Esophagus squamous epithelium (tissue), 5 donors: ENCODE measurements at places on chromosomes 16 and 17. TPM values are rescaled to one million over a fixed set of nuclear protein-coding genes. Genes with fewer than 3 reads are reported as not detected.

Gene ZBTB4
- total RNA-seq: 13.4 TPM

DNA sequence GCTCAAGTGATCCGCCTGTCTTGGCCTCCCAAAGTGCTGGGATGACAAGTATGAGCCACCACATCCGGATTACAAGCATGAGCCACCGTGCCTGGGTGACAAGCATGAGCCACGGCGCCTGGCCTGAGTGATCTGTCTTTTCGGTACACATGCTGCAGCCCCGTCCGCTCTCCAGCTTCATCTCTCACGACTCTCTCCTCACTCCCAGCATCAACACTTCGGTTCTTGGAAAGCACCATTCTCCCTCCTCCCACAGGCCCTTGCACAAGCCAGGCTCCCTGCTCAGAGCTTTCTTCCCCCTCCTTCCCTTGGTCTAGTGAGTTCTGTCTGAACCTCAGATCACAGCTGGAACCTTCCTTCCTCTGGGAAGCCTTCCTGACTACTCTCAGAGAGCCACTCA is 6.5 kb upstream of the NCBP3 start:
- no peak overlapping the region for H3K4me3 ChIP-seq
- no peaks in the 10 kb centered on the region for H3K4me1 ChIP-seq
- H3K27me3 ChIP-seq: peaks cover 8% of the 10 kb centered on the region
- H3K36me3 ChIP-seq: no peaks in the 10 kb centered on the region
- no peak overlapping the region for H3K27ac ChIP-seq
- no peak for DNase-seq

DNA sequence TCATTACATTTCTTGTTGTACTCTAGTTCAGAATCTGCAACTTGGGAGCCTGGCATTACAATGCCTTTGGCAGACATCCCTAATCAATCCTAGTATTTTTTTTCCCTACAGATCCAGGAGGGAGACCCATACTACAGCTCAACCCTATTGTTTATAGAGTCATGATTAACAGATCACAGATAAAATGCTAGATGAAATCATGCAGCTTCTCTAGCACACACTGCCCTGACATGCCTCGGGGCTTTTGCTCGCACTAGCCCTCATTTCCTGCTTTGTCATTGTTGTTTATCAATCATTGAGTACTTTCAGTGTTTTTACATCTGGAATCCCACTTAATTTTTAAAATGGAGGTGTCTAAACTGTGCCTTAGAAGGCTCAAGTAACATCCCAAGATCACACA is 412.5 kb downstream of the CA10 start:
- H3K27me3 ChIP-seq: no peaks in the 10 kb centered on the region
- no peak for DNase-seq
- H3K36me3 ChIP-seq: no peaks in the 10 kb centered on the region
- no peak overlapping the region for H3K4me3 ChIP-seq
- H3K27ac ChIP-seq: no peak overlapping the region

GRCh38 chr16:85395913-85396878 is 216.9 kb upstream of the GSE1 start:
- H3K4me3 ChIP-seq: no peak overlapping the region
- H3K36me3 ChIP-seq: no peaks in the 10 kb centered on the region
- H3K27me3 ChIP-seq: no peaks in the 10 kb centered on the region

- no peaks in the 10 kb centered on the region for H3K27me3 ChIP-seq
- DNase-seq: no peak
- H3K36me3 ChIP-seq: no peaks in the 10 kb centered on the region
- H3K27ac ChIP-seq: no peak overlapping the region
Measured at GRCh38 chr16:17205279-17206211, 265.2 kb downstream of the XYLT1 start.

DNA sequence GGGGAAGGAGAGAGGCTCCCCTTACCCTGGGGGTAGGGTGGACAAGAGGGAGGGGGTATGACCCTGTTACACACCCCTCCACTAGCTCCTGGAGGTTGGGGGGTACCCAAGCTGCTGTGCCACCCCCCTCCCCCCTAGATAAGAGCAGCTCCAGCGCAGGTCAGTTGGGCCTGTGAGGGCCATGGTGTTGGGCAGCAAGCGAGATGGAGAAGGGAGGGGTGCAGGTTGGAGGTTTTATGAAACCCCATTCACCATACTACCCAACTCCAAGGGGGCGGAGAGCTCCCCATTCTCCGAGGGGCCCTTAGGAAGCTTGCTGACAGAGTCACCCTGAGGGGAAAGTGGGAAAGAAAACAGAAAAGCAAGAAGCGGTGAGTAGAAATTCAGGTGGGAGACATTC is 1.7 kb upstream of the SOX15 start:
- H3K4me3 ChIP-seq: no peak overlapping the region
- peaks cover 39% of the 10 kb centered on the region for H3K36me3 ChIP-seq
- DNase-seq: no peak
- H3K27ac ChIP-seq: peak overlapping the region; percentile 96
- peaks cover 19% of the 10 kb centered on the region for H3K4me1 ChIP-seq

Gene KRTAP4-3
- not detected for total RNA-seq

Gene CSH1
- not detected for total RNA-seq

GRCh38 chr17:17935321-17936271 is 36.6 kb downstream of the TOM1L2 start:
- DNase-seq: no peak
- H3K4me1 ChIP-seq: peaks cover 43% of the 10 kb centered on the region
- H3K27me3 ChIP-seq: no peaks in the 10 kb centered on the region

GRCh38 chr16:27390151-27390550 is 11.8 kb upstream of the IL21R start:
- H3K4me3 ChIP-seq: no peak overlapping the region
- no peaks in the 10 kb centered on the region for H3K27me3 ChIP-seq
- H3K27ac ChIP-seq: no peak overlapping the region
- no peaks in the 10 kb centered on the region for H3K36me3 ChIP-seq
- H3K4me1 ChIP-seq: no peaks in the 10 kb centered on the region
- DNase-seq: no peak

DNA sequence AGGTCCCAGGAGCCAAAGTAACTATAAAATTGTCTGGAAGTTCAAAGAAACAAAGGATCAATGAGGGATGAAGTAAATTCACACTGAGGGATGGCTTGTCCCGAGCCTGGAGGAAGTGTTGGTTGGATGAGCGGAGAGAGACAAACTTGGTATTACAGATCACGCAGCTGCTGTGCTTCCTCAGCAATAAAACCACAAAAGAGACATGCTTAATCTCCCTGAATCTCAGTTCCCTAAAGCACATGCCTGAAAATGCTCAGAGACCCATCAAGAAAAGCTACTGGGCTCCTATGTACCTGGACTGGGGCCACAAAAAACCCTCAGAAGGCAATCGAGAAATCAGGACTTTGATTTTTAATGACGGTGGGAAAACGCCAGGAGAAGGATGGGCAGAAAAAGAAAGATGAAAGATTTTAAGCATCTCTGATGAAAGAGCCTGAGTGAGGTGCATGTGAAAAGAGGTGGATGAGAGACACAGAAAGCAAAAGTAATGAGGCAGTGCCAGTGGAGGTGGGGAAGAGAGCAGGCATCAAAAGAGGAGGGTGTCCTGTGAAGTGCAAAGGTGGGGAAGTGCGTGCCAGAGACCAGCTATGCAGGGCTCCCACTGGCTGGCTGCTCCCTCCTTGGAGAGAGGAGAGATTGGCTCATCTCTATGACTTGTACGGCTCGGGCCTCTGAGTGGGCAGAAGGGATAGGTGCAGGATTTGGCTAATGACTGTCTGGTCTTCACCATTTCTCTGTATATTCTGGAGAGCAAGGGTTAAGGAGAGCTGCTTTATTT is 143.7 kb downstream of the ABCC12 start:
- no peaks in the 10 kb centered on the region for H3K36me3 ChIP-seq
- H3K27ac ChIP-seq: no peak overlapping the region
- H3K4me3 ChIP-seq: no peak overlapping the region
- H3K4me1 ChIP-seq: no peaks in the 10 kb centered on the region
- no peaks in the 10 kb centered on the region for H3K27me3 ChIP-seq

- DNase-seq: no peak
- H3K36me3 ChIP-seq: no peaks in the 10 kb centered on the region
- H3K27me3 ChIP-seq: no peaks in the 10 kb centered on the region
- H3K27ac ChIP-seq: no peak overlapping the region
Measured at GRCh38 chr17:7363311-7363710, 8.4 kb downstream of the TMEM95 start.

- H3K27me3 ChIP-seq: no peaks in the 10 kb centered on the region
- no peaks in the 10 kb centered on the region for H3K4me1 ChIP-seq
- H3K36me3 ChIP-seq: no peaks in the 10 kb centered on the region
- H3K4me3 ChIP-seq: no peak overlapping the region
Measured at GRCh38 chr16:72195609-72196008, 23.7 kb upstream of the PMFBP1 start.

- no peaks in the 10 kb centered on the region for H3K27me3 ChIP-seq
- peaks cover 8% of the 10 kb centered on the region for H3K36me3 ChIP-seq
- no peak overlapping the region for H3K27ac ChIP-seq
- H3K4me1 ChIP-seq: peaks cover 32% of the 10 kb centered on the region
Measured at GRCh38 chr16:69119536-69119935, 12.9 kb downstream of the CHTF8 start.

GRCh38 chr17:80402959-80403358 is 12.0 kb upstream of the ENDOV start:
- H3K36me3 ChIP-seq: no peaks in the 10 kb centered on the region
- no peak overlapping the region for H3K4me3 ChIP-seq
- no peaks in the 10 kb centered on the region for H3K27me3 ChIP-seq
- H3K4me1 ChIP-seq: no peaks in the 10 kb centered on the region
- DNase-seq: no peak

Gene CSH2
- total RNA-seq: not detected

DNA sequence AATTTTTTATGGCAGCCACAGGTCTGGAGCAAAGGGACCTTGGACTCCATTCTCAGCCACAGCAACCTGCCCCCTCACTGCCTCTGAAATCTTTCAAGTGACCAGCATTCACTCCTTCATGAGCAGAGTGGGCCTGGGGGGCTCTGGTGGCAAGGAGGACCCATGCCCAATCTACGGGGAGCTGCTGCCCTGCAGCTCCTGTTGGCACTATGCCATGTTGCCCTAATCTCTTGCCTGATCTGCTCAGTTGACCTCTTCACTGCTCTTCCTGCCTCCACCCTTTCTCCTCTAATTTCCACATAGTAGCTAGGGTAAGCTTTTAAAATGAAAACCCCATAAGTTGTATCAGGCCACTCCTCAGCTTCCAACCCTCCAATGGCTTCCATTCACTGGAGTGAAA is 2.9 kb upstream of the PRKCB start:
- no peak overlapping the region for H3K27ac ChIP-seq
- no peak for DNase-seq
- peaks cover 8% of the 10 kb centered on the region for H3K27me3 ChIP-seq
- no peak overlapping the region for H3K4me3 ChIP-seq
